M059J (cell line): ENCODE measurements at places on chromosomes 2 and 18.

- no peak for DNase-seq
Observed at GRCh38 chr2:70214365-70214764, 23.5 kb upstream of the C2orf42 start.

DNA sequence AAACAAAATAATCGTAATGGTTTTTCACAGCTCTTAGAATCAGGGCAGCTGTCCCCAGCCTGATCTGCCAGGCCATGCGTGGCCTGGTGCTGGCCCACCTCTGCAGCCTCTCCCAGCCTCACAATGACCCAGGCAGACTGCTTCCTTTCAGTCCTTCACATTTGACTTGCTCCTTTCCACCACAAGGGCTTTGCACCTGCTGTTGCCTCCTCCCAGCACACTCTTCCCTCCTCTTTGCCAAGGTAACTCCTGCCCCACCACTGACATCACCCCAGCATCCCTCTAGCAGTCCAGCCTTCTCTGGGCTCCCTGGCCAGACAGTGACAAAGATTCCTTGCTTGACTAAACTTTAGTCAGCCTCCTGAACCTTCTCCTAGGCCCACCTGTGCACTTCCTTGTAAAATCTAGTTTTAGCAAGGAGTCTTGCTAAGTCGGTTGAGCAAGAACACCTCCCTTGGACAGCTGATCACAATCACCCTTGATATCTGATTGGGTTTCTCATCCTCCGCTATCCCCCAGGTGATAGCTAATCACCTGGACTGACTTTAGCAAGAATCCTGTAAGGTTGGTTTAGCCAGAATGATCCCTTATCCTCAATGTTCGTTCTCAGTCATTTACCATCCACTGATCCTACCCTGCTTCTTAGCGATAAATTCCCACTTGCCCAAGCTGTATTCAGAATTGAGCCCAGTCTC is 16.2 kb upstream of the RAB11FIP5 start:
- DNase-seq, result no peak

DNA sequence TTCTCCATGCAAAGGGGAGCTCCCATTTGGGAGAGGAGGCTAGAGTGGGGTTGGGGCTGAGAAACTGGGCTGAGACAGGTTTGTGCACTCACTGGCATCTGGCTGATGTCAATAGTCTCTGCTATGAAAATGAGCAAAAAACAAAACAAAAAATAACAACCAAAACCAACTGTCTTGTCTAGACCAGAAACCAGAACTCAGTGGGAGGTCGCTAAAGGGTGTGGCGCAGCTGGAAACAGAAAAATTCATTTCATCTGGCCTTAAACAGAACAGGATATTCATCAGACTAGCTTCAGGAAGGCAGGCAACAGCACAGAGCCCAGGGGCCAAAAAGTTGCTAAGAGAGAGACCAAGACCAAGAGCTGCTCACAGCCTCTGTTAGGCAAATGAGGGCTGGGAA is 126.1 kb downstream of the THNSL2 start:
- DNase-seq, result no peak

- DNase-seq, result no peak
Observed at GRCh38 chr2:70508711-70509462, 44.7 kb downstream of the TGFA start.

GRCh38 chr18:79518028-79518682 is 122.4 kb downstream of the NFATC1 start:
- DNase-seq, result no peak

DNA sequence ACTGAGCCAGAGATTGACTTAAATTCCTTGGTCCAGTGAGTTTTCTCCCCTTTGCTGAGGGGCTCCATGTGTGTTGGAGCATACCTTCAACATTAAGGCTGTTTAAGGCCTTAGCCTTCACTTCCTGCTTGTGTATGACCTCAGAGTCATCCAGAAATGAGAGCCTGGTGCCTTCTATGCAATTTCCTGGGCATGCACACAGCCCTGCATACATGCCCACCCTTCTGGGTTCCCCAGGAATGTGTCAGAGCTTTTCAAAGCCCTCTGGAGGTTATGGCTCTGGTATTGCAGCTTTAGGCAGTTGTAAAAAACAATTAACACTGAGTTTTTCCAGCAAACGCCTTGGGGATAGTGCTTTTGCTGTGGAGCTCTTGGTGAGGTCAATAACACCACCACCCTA is 16.7 kb downstream of the IL1R1 start:
- DNase-seq, result peak; percentile 32

GRCh38 chr2:136101042-136101441 is 16.9 kb downstream of the CXCR4 start:
- no peak for DNase-seq

- no peak for DNase-seq
Observed at GRCh38 chr18:42087876-42088275, 132.8 kb downstream of the PIK3C3 start.

GRCh38 chr18:58205443-58206160 is 161.6 kb downstream of the NEDD4L start:
- peak; percentile 81 for DNase-seq

DNA sequence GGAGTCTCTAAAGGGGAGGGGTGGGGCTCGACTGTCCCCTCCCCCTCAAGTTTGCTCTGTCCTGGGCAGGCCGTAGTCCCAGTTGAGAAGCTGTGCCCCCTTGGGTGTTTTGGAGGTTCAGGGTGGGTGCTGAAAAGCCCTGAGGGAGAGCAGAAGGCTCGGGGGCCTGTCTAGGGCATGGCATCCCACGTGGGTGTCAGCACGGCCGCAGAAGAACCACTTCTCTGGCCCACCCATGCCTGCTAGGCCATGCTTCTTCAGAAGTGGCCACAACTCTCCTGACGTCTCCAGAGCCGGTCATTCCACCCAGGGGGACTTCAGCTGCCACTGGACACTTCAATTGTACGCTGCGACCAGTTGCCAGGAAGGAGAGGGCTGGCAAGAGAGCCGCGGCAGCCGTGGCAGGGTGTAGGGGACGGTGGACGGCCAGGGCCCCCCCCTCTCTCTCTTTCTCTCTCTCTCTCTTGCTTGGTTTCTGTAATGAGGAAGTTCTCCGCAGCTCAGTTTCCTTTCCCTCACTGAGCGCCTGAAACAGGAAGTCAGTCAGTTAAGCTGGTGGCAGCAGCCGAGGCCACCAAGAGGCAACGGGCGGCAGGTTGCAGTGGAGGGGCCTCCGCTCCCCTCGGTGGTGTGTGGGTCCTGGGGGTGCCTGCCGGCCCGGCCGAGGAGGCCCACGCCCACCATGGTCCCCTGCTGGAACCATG is at the start of gene INPP5D:
INPP5D (plus strand) TSS at position 546 of the 704 bp plus-strand sequence; CDS start at position 683, 137 bp downstream.
- DNase-seq, result no peak

- peak; percentile 88 for DNase-seq
Observed at GRCh38 chr2:18991177-18992168, 366.9 kb downstream of the OSR1 start.

DNA sequence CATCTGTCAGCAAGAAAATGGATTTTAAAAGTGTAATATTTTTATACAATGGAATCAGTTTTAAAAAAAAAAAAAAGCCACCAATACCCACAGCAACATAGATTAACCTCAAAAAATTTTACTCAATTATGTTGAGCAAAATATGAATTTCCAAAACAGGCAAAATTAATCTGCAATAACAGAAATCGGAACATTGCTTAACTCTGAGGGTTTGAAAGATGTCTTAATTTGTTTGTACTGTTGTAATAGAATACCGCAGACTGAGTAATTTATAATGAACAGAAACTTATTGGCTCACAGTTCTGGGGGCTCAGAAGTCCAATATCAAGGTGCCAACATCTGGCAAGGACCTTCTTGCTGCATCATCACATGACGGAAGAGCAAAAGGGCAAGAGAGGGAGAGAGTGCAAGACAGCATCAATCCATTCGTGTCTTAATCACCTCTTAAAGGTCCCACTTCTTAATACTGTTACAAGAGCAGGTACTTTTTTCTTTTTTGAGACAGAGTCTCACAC is 31.8 kb upstream of the TNFAIP6 start:
- DNase-seq, result no peak

- DNase-seq, result no peak
Observed at GRCh38 chr18:23887493-23887892, 127.1 kb upstream of the TTC39C start.

DNA sequence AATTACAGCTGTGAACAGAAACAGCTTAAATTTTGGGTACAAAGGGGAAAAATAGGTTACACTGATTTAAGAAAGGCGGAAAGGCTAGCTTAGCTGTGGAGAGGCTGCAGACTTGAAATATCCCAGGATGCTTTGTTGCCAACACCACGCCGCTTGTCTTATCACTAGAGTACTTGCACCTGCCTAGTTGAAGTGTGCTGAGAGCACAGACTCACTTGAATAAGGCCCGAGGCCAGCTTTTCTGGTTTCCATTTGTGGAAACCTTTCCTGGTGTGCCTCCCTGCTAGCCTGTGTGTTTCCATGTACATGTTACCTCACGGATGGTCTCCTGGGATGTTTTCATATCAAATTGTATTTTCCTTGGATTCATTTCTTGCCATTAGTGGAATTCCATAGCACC is 3.2 kb downstream of the CABLES1 start:
- no peak for DNase-seq

- DNase-seq, result peak; percentile 94
Observed at GRCh38 chr2:33788044-33788443, 188.9 kb upstream of the FAM98A start.

DNA sequence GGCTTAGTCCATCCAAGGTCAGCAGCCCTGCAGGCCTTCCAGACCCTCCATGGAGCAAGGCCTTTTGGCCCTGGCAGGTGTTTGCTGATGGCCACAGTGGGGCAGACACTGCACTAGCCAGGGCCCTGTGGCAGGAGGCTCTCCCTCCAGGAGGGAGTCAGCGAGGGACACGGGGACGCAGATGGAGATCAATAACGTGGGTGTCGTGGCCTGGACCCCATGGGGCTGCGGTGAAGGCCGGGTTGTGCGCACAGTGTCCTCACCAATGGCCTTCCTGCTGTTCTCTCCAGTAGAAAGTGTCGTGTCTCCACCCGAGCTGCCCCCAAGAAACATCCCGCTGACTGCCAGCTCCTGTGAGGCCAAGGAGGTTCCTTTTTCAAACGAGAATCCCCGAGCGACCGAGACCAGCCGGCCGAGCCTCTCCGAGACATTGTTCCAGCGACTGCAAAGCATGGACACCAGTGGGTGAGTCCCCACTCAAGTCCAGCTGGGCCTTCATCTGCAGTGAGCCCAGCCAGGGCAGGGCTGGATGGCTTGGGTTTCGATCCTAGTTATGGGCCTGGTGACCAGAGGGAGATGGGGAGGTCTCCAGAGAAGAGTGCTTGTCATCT is 65.4 kb downstream of the INPP5D start:
- no peak for DNase-seq

- peak; percentile 51 for DNase-seq
Observed at GRCh38 chr2:42142547-42143184, 26.5 kb upstream of the EML4 start.

GRCh38 chr2:223532161-223532560 is 70.0 kb downstream of the SCG2 start:
- peak; percentile 49 for DNase-seq

- DNase-seq, result no peak
Observed at GRCh38 chr2:36824273-36824672, 127.8 kb downstream of the VIT start.

GRCh38 chr2:29066271-29066860 is 8.0 kb downstream of the PCARE start:
- no peak for DNase-seq

GRCh38 chr18:10194592-10194991 is 259.8 kb upstream of the APCDD1 start:
- DNase-seq, result no peak

GRCh38 chr2:164803776-164804466 is 37.7 kb downstream of the COBLL1 start:
- DNase-seq, result no peak

GRCh38 chr18:59810735-59811520 is 88.9 kb upstream of the PMAIP1 start:
- no peak for DNase-seq

DNA sequence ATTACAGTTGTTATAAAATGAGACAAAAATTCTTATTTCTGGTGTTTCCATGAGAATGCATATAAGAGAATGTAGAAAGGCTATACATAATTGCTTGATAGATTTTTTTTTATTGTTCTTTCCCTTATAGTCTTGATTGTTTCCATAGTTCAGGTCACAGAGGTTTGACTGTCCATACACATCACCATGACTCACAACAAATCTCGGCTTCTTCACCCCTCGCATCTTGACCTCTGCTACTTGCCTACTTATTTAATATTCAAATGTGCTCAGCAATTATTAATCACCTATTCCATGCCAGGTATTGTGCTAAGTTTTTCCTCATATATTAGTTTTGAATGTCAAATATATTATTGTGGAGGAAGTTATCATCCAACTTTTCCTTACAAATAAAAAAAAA is 789.6 kb downstream of the RNF144A start:
- peak; percentile 7 for DNase-seq

DNA sequence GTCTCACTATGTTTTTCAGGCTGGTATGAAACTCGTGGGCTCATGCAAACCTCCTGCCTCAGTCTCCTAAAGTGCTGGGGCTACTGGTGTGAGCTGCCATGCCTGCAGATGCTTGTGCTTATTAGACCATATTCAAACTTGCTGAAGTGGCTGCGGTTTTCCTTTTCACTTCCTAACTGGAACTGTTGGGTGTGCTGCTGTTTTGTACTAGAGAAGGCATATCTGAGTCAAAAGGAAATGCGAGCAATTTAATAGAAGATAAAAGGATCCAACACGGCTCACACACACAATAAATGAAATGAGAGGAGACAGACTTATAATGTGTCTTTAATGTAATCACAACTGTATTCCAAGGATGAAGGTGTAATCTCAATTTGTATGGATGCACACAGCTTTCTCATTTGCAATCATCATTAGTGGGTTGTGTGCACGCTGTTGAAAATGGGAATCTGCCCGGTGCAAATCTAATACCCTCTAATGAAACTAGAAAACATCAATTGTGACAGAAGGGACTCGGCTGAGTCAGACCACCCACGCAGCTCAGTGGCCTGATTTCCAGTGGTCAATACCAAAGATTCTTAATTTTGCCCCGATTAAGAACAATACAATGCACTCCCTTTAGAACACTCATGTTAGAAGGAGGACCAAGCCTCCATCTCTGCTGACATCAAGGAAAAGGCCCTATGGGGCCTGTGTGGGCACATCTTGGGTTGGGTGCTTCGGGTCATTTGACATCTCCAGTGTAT is 532.7 kb downstream of the TDRD15 start:
- peak; percentile 57 for DNase-seq

- no peak for DNase-seq
Observed at GRCh38 chr2:170762760-170763159, 7.4 kb upstream of the ERICH2 start.
